ENCODE measurements at places on chromosomes 6 and 20.

DNA sequence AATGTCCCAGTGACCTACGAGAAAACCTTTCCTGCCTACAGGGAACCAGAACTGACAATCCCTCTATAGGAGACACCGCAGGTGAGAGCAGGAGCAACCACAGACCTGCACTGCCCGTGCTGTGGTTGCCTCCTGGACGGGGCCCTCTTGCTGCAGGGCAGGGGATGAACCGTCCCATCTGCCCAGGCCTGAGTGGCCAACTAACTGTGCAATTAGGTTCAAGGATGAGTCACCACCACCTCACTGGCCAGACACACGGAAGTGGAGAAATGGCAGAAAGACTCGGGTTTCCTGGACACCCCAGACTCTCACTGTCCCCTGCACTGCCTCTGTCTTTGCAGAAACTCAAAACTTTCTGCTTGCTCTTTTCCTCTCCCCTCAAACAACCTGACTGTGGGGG, 13.8 kb upstream of the HLA-G start:
- no peak for DNase-seq

DNA sequence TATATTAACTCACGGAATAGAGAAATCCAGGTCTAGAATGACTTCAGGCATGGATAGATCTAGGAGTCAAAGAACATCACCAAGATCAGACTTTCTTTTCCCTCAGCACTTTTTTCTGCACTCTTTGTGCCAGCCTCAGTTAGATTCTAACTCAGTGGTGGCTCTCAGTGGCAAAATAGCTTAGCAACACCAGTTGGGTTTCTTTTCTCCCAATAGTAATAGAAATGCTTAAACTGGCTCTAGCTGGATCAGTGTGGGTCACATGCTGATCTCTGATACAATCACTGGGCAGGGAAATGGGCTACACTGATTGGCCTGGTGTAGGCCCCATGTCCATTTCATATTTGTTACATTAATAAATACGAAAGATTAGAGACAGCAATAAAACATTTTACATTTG, 44.2 kb upstream of the ARFGEF2 start:
- DNase-seq, result no peak

GRCh38 chr6:77652739-77653138, at the start of gene MEI4:
TSS of gene MEI4 (plus strand) at chr6:77653039. CDS start at chr6:77690672, 37,633 bp downstream.
- no peak for DNase-seq

GRCh38 chr6:30821862-30822784, 62.2 kb upstream of the DDR1 start:
- peak; percentile 63 for DNase-seq

DNA sequence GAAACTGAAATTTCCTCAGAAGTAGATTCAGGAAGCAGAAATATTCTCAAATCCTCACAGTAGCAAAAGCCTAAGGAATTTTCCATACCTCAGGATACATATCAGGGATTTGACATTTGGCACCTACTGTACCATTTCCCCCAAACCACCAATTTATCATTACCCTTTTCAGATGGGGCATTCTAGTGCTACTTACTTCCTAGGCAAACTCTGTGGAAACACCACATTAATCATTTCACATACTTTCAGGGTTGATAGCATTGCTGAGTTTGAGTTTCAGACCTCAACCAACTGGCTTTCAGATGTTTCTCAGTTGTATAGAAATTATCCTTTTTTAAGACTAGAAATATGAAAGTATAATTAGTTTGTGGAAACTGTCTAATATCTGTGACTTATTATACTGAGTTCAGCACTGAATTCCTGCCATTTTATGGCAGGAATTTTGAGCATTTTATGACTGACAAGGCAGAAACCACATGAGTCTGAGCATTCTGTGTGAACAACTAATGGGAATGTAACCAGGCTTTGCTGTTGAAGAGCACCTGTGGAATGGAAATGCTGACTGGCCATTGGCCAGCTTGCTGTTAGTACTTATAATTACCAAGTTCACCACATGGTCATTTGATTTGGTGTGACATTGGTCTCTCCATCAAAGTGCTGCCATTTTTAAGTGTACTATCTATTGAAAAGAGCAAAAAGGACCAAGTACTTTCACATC, 35.1 kb upstream of the IRAK1BP1 start:
- DNase-seq, result no peak

- peak; percentile 45 for DNase-seq
Measured at GRCh38 chr6:3315841-3316240, 57.1 kb downstream of the PSMG4 start.

DNA sequence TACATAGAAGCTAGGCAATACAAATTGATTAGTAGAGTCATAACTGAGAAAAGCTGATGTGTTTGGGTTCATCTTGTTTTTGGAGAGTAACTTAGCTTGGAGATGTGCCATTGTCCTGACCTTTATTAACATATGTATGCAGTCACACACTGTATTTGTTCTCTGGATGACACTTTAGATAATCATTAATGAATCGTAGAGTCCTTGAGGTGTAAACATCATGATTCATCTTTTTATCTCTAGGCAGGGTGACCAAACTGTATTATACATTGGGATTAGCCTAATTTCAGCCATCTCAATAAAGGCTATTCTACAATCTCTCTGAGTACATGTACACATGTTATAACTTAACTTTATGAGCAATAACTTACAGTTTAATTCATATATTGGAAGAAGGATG, 3.6 kb upstream of the MTCL3 start:
- DNase-seq, result no peak

DNA sequence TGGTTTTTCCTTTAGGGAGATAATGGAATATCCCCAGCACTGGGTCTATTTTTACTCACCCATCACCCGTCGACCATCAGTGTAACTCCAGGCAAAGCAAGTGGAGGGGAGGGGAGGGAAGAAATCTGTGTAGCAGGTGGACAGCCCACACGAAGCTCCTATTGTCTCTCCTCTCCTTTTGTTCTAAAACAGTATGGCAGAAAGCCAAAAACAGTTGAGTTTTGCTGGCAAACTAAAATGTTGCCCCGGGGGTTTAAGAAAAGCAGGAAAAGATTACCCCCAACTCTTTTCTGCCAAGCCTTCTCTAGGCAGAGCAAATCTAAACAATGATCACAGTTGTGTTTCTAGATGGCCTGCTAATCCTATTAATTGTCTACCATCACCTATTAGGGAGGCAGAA, 89.7 kb downstream of the PREP start:
- no peak for DNase-seq

- DNase-seq, result no peak
Measured at GRCh38 chr6:111581957-111582356, 23.7 kb downstream of the TRAF3IP2 start.

DNA sequence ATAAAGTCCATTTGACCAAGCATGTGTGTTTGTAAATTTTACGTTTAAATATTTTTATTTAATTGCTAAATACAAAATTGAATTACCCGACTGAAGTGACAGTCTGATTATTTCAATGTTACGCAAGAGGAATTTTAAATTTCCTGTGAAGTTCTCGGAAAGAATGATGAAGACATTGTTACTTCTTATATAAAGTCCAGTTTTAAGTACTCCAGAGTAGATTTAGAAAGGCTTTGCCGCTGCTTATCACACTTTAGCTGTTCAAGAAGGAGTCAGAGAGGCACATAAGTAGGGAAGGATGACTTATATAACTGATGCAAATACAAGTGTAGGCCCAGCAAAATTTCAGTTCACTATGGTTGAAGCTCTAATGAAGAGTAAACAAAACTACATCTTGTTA, 265.1 kb upstream of the CITED2 start:
- no peak for DNase-seq

- no peak for DNase-seq
Measured at GRCh38 chr20:33979094-33979493, 14.6 kb upstream of the RALY start.

DNA sequence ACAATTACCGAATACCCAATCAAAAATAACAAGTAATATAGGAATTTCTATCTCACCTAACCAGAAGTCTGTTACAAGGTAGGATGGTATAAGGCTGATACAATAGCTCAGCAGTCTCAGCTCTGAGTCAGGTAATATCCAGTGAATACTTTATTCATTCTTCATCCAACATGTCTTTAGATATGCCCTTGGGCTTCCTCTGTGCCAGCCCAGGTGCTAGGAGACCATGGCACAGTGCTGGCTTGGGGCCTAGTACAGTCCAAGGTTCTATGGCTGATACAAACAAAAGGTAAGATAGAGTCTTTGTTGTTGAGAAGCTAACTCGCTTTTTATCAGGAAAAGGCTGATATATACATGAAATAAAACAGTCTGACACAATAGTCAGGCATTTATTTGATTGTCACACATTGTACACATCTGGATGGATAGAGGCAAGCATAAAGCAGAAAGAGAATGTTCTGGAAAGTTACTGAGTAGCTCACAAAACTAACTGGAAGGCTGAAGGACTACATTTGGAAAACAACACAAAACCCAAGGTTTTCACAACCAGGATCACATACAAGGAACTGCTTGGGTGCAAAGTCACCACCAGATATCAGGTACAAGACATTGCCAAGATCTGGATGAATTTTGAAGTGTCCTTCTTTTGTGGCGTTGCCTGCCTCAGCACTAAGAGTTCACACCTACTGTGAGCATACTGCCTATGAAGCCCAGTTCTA, 110.4 kb upstream of the SCAF8 start:
- no peak for DNase-seq

DNA sequence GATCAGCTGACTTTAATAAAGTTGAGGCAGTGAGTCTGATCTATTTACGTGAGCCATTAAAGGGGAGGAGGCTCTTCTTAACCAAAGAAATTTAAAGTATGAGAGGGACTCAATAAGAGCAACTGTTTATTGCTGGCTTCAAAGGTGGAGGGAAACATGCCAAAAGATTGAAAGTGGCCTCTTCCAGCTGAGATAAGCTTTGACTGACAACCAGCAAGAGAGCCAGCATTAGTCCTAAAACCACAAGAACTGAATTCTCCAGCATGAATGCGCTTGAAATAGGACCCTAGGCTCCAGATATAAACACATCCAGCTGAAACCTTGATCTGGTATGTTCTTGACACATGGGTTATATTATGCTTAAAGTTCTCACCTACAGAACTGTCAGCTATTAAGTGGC, 123.1 kb upstream of the GJE1 start:
- DNase-seq, result peak; percentile 67

DNA sequence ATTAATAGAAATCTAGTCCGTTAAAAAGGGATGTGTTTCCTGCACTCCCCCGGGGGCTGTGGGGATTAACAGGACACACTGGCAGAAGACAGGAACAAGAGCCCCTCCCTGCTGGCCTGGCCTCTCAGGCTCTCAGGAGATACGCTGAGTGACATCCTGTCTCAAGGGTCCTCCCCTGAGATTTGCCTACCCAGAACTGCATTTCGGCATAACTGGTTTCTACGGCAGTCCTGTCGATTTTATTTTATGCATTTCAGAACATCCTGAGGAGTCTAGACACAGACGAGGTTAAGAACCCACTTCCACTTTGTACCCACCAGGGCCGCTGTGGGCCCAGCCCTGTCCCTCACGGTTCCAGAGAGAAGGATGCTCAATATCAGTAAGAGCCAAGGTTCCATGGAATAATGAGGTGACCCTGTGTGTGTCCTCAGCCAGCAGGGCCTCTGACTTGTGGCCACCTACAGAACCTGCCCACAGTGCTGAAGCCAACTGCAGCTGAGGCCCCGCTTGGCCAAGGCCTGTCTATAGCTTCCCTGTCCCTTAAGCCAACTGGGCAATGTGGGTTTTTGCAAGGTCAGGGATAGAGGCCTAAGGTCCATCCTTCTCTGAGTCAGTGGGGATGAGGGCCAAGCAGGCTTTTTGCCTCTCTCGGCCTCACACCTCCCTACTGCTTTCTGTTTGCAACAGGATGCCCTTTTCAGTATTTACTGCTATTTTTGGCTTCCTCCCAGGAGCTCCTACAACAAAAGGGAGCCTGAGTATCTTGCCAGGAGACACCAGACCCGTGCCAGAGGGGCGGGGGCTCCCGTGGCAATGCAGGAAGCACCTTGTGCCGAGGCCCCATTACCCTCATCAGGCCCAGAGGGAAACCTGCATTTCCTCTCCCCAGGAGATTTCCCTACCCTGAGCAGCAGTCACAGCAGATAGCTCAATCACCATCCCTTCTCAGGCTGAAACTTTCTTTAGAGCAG, 14.7 kb downstream of the UQCC2 start:
- no peak for DNase-seq

- peak; percentile 99 for DNase-seq
Measured at GRCh38 chr6:169070506-169071176, 183.0 kb downstream of the THBS2 start.

DNA sequence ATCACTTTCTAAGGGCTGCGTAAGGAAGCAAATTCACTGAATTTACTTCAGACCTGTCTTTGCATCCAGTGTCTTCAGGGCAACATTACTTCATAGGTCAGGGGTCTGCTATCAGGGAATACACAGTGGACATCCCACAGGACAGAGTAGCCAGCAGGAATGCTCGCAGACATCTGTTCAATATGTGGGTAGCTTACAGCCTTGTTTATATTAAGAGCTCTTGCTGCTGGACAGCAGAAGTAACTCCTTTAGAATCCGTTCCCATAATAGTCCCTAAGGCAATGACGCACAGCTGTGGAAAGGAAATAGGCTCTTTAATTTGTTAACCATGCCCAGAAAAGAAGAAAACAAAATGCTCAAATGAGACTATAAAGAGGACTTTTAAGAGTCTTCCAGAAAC, 198.7 kb downstream of the MOXD1 start:
- peak; percentile 83 for DNase-seq

DNA sequence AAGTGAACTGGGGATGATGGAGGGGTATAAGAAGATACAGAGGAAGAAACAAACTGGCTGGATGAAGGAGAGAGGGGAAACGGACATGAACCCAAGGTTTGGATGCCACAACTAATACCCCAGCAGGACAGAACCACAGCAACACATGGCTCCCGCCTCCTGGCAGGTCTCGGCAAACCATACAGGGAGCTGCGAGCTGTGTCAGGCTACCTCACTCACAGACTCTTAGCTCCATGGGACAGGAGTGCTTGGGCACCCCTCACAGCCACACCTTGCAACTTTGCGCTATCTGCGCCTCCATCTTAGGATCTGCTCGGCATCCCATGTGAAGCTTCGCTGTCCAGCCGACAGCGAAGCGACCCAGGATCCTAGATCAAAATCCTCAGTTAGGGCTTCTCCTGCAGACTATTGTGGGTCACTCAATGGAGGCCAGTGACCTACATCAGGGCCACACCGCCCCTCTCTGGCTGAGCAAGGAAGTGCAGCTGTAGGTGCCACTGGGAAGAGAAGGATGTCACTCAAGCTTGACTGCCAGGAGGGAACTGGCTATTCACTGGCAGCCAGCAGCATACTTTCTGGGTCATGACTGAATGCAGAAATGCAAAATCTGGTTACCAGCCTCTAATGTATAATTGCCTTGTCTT, 174.4 kb upstream of the RIN2 start:
- DNase-seq, result peak; percentile 62

DNA sequence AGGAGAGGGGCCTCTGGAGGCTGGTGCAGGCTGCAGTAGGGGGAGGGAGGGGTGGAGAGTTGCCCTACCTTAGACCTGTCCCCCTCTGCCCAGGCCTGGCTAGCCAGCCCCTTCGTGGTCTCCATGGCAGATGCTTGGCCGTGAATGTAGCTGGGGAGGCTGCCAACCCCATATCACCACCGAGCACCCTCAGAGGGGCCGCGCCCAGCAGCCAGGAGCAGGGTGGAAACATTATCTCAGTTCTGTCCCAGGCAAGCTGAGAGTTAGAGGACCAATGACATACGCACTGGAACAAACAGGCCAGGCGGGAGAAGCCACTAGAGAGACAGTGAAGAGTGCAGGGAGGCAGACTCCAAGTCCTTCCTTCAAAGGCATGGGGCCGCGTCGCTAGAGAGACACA, 66.5 kb downstream of the LRFN2 start:
- DNase-seq, result no peak

- peak; percentile 87 for DNase-seq
Measured at GRCh38 chr6:19578481-19578880, 258.7 kb upstream of the ID4 start.
